ENCODE measurements at places on chromosomes 16 and 17.

- no peak for DNase-seq
Measured at GRCh38 chr16:75088934-75089333, 27.6 kb downstream of the LDHD start.

DNA sequence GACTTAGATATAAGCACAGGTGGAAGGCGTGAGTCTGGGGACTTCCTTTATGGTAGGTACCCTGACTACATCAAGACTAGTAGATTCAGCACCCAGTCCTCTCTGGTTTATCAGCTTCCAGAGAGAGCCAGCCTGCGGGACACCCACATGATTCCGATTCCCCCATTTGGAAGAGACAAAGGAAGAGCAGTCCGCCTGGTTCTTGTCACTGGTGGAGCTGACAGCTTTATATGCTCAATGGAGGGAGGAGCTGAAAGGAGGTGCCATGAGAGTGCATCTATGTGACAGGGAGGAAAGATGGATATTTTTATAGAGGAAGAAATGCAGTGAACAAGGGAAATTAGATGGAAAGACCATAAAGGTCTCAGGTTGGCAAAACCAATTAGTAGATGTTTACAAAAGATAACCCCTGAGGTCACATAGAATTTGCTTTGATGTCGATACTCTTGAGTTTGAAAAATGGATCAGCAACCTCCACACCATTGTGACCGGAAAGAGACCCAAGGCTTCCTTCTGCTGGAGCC, 437.7 kb downstream of the PMP22 start:
- no peak for DNase-seq

GRCh38 chr16:88476203-88476602, 23.1 kb downstream of the ZFPM1 start:
- no peak for DNase-seq

DNA sequence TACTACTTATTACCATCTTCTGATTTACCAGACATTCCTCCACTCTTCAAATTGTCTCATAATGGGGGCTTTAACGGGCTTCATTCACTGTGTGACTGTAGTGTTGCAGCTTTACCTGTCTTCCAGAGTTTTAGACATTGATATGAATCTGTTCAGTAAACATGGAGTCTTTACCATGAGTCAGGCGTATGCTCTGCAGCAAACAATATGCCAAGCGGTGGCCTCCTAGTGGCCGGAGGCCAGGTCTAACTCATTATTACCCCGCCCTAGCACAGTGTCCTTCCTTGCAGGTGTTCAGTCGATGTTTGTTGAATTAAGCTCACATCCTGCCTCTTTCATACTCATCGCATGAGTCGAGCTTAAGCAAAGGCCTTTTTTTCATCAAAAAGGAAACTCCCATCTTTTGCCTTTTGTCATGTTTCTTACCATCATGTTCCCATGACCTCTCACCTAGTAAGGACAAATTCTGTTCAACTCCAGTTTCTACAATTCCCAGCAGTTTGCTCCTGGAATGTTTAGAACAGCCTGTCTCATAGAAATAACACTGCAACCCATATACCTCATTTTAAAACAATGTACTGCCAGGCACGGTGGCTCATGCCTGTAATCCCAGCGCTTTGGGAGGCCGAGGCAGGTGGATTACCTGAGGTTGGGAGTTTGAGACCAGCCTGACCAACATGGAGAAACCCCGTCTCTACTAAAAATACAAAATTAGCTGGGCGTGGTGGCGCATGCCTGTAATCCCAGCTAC, 39.4 kb downstream of the TUBD1 start:
- DNase-seq: no peak
